T-helper 9 cell (primary cell): ENCODE measurements at places on chromosomes 13 and 19.

- no peak for DNase-seq
Measured at GRCh38 chr13:63408331-63409189, 1992.9 kb upstream of the PCDH20 start.

GRCh38 chr19:10510301-10510802 lies 6.9 kb downstream of the S1PR5 start:
- DNase-seq = peak; percentile 57

DNA sequence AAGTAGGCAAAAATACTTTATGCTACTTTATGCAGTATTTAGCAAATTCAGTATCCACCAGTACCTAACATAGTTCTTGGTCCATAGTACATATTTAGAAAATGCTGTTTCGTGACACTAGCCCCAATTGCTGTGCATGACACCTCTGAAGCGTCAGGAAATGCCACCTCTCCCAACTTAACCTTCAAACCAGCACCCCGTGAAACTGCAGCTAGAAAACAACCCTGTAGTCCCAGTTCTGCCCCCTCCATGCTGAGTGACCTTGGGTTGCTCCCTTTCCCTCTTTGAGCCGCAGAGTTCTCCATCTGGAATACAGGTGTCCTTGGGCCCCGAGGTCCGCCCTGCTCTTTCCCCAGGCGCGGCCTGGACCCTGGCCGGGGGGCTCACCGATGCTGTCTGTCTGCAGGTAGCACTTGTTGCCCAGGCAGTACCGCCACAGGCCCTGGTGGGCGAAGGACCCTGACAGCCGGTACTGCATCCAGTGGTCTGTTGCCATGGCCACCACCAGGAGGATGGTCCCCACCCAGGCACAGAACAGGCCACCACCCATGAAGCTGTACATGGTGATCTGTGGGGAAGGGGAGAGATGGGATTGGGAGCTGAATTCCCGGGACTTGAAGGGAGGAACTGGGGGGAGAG lies 773 bp downstream of the LIM2 start:
- no peak for DNase-seq

DNA sequence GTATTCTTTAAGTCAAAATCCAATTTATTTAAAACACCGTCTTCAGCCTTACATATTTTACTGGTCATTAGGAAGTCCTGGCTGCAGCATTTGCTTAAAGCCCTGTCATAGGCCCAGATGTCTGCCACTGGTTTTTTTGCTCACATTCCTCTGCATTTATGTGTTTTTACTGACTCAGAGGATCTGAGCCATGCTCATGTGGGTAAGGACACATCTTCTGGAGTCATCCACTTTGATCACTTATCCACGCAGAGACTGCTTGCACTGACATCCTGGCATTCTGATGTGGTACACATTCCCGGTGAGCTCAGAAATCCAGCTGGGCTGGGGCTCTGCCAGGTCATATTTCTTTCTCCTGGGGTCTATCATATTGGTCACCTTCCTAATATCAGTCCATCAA lies 531.7 kb upstream of the ARGLU1 start:
- DNase-seq = no peak

- DNase-seq = no peak
Measured at GRCh38 chr19:4709440-4710280, 14.0 kb downstream of the DPP9 start.

DNA sequence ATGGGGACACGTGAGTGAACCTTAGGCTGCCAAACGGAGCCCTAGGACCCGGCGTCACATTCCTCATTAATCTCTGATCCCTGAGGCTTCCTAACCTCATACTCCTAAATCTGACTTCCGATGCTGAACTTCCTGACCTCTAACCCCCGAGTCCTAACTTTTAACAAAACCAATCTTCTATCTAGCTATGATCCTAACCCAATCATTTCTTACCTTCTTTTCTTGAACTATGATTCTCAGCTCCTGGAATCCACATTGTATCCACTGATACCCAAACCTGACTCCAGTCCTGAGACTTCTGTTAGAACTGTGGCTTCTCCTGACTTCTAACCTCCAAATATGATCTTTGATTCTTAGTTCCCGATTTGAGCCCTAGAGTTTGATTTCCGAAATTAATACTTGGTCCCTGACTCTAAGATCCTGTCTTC lies 447 bp downstream of the NFKBIB start:
- DNase-seq = no peak

DNA sequence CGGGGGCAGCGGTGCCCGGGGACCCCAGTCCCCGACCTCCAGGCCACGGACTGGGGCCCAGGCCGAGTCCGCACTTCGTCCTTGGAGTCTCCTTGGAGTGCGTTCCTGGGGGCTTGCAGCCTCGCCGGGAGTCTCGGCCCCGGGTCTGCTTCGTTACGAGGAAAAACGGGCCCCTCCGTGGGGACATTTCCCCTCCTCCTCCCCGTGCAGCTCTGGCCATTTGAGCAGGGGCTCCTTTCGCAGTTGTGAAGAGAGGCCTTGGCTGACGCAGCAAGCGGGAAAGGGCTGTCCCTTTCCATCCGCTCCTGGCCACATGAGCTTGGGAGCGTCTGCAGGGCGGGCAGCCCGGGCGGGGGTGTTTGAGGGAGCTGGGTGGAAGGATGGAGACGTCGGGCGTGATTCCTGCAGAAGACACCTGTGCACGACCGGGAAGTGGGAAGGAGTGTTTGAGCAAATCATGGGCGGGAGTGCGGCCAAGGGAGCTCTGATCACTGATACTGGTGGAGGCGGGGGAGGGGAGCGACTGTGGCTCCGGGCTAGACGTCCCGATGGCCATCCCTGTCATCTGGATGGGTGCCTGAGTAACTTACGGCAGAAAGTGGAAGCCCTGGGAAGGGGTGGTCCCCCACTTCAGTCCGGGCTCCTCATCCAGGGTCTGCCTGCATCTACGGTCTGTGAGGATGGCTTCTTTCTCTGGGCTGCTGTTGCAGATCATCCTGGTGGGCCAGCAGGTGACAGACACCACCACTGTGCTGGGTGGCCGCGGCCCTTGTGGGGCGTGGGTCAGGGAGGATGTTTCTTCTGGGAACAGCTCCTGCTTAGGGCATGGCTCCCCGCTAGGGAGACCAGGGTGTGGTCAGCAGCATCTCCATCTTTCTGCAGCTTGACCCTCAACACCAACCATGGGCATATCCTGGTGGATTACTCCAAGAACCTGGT lies 736 bp downstream of the GPI start:
- DNase-seq = no peak

DNA sequence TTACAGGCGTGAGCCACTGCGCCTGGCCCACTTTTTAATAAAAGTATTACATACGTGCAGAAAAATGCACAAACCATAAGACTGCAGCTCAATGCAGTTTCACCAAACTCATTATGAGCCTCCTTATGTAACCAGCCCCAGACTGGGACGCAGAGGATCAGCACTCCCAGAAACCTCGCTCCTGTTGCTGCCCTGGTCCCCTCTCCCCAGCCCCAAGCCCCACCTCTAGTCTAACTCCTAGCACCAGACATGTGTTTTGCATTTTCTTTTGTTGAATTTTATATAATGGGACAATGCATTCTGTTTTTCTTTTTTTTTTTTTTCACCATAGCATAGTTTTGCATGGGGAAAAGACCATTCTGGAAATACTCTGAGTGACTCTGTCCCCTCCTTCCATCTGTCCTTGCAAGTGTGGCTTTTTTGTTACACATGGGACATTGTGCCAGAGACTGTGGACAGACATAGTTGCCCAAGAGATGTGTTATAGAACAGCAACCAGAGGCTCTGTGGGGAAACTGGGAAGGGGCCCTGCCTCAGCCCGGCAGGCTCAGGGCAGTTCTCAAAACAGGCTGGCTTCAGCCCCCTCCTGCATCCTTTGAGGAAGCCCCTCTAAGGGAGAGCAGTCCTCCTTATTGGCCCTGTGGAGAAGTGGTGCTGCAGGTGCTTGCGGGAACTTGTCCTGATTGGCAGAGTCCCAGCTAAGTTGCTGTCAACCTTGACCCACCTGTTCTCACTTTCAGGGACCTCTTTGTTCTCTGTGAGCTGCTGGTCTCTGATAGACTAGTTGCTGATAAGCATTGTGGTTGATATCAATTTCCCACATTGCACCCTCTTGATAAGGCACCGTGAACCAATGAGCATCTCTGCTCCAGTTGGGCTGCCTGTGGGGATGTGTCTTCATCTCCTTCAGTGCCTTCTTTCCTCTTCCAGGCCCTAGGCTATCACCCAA lies 13.8 kb upstream of the OLFM4 start:
- DNase-seq = no peak
